Left kidney (tissue), 8 donors: ENCODE measurements at places on chromosomes 1 and 21. TPM values are rescaled to one million over a fixed set of nuclear protein-coding genes. Genes with fewer than 3 reads are reported as not detected.

Gene VWA1
- 36.0 TPM for polyA plus RNA-seq

Gene C1orf141
- polyA plus RNA-seq, result 0.13 TPM

Gene TAS1R3
- polyA plus RNA-seq, result 0.37 TPM

DNA sequence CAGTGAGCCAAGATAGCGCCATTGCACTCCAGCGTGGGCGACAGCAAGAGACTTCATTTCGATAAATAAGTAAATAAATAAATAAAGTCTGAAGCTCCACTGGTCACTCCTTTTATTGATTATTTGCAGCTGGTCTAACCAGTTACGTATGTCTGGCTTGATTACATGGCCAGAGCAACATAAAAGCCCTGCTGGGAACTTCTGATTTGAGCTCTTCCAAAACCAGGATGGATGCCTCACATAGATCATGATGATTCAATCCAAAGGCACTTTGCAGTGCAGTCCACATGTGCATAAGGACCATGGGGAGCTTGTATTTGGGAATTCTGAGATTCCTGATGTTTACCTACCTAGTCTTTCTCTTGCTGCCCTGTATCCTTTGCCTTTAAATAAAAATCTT is 24.0 kb downstream of the NSUN4 start:
- no peak for DNase-seq
